ENCODE measurements at places on chromosomes 5 and 9. TPM values are rescaled to one million over a fixed set of nuclear protein-coding genes. Genes with fewer than 3 reads are reported as not detected.

Gene HBEGF
- total RNA-seq: 9.2 TPM

Gene BARX1
- total RNA-seq: 0.69 TPM

Gene NELFB
- 41.8 TPM for total RNA-seq

Gene SLC36A2
- not detected for total RNA-seq

Gene INSL4
- total RNA-seq: not detected

Gene GALNT12
- 0.81 TPM for total RNA-seq

All from M059J (cell line).